ENCODE measurements at places on chromosomes 7 and 10. TPM values are rescaled to one million over a fixed set of nuclear protein-coding genes. Genes with fewer than 3 reads are reported as not detected.

The WDR91 gene
- total RNA-seq, result 9.7 TPM

The POU6F2 gene
- total RNA-seq, result not detected

The TAS2R5 gene
- not detected for total RNA-seq

The SPDYE2B gene
- not detected for total RNA-seq

The SPDYE11 gene
- not detected for total RNA-seq

The BRAT1 gene
- total RNA-seq, result 51.0 TPM

The SLC13A1 gene
- not detected for total RNA-seq

The AQP1 gene
- 1.2 TPM for total RNA-seq

The IRF5 gene
- 1.4 TPM for total RNA-seq

The BRAF gene
- total RNA-seq, result 25.5 TPM

The BLNK gene
- not detected for total RNA-seq

The PRSS37 gene
- total RNA-seq, result not detected

The SMARCD3 gene
- 15.9 TPM for total RNA-seq

The NME8 gene
- not detected for total RNA-seq

The CALCR gene
- not detected for total RNA-seq

The UPK3B gene
- total RNA-seq, result 3.9 TPM

The C10orf71 gene
- not detected for total RNA-seq

The GIMAP6 gene
- total RNA-seq, result 0.05 TPM

The CLCN1 gene
- not detected for total RNA-seq

The PRRT4 gene
- 0.05 TPM for total RNA-seq

The ITGA8 gene
- total RNA-seq, result 0.03 TPM

The OR9A2 gene
- not detected for total RNA-seq

The MYO3A gene
- not detected for total RNA-seq

Data from A375 (cell line).